Daoy (cell line): ENCODE measurements at places on chromosomes 4 and X. TPM values are rescaled to one million over a fixed set of nuclear protein-coding genes. Genes with fewer than 3 reads are reported as not detected.

GRCh38 chr4:116501954-116502353, 583.4 kb downstream of the TRAM1L1 start:
- peak; percentile 20 for DNase-seq

DNA sequence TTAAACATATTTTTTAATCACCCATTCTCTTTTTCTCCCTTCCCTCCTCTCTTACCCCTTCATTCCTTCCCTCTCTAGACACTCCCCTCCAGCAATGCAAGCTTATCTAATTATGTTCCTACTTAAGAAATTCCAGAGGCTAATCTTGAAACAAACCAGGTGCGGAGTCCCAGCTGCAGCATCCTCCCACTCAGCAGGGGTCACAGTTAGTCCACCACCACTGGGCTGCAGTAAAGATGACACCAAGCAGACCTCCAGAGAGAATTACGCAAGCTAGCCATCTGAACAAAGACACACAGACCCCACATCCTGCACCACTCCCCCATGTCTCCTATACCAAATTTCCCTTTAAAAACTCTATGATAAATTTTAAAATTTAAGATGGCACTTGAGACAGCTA, 13.9 kb upstream of the SEC24B start:
- no peak for DNase-seq

- DNase-seq = peak; percentile 17
These were observed 8.7 kb upstream of the ITGB1BP2 start for GRCh38 chrX:71292669-71293365.

GRCh38 chrX:115565888-115566287, 4.9 kb downstream of the PLS3 start:
- DNase-seq = no peak

- DNase-seq = no peak
These were observed 84.5 kb upstream of the SPRY1 start for GRCh38 chr4:123312116-123312515.

The CSN3 gene
- total RNA-seq = not detected in 2 replicates

DNA sequence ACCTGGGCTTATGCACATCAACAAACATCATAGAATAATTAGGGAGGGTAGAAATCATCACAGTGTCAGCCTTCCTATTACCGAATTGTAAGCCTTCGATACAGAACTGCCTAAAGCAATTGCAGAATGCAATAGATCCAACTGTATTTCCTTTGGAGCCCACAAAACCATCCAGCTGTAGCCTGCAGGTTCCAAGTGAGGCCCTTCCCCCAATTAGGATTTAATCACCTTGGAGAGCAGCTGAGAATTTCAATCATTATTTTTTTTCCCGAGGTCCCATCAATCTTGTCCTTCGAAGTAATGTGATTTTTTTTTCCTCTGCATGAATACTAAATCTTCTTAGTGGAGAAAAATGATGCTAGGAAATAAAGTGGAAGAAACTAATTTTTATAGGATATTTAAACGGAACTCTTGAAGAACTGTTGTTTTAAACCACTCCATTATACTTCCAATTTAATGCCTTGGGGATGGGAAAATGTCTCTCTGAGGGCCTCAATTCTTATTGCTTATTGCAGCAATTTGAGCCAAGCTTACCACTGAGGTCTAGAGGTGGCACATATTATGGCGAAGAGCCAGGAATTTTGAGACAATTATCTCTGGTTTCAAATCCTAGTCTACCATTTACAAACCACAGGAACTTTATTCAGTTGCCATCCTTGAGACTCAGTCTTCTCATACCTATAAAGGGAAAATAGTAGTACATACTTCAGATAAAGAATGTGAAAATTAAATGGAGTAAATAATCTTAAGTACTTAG, 953.4 kb upstream of the IGFBP7 start:
- no peak for DNase-seq

The EDNRA gene
- total RNA-seq = 0.11 TPM in 1 of 2 replicates, not detected in the other

- no peak for DNase-seq
These were observed 14.2 kb downstream of the C4orf33 start for GRCh38 chr4:129109965-129110824.

DNA sequence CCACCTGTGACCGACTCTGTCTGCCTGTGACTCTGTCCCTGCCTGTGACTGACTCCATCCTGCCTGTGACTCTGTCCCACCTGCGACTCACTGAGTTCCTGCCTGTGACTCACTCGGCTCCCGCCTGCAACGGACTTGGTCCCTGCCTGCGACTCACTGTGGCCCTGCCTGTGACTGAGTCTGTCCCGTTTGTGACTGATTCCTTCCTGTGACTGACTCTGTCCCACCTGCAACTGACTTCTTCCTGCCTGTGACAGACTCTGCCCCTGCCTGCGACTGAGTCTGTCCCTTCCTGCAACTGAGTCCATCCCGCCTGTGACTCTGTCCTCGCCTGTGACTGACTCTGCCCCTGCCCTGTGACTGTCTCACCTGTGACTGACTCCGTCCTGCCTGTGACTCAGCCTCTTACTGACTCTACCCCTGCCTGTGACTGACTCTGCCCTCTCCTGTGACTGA, 9.6 kb upstream of the UVSSA start:
- no peak for DNase-seq

DNA sequence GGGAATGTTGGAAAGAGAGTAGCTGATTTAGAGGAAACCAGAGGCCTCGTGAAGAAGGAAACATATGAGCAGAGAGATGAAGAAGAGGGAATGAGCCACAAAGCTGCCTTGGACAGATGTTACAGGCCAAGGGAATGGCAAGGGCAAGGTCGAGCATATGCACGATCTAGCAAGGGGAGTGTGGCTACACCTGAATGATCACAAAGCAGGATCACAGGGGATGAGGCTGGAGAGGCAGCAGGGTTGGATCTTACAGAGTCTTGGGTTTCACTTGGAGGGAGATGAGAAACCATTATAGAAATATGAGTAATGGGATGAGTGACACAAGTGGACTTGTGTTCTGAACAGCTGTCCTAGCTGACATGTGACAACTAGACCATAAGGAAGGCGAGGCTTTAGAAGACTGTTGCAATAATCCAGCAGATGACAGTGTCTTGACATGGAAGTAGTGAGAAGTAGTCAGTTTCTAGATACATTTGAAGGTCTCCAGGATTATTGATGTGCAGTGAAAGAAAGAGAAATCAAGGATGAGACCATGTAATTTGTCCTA, 58.7 kb downstream of the RASGEF1B start:
- no peak for DNase-seq

DNA sequence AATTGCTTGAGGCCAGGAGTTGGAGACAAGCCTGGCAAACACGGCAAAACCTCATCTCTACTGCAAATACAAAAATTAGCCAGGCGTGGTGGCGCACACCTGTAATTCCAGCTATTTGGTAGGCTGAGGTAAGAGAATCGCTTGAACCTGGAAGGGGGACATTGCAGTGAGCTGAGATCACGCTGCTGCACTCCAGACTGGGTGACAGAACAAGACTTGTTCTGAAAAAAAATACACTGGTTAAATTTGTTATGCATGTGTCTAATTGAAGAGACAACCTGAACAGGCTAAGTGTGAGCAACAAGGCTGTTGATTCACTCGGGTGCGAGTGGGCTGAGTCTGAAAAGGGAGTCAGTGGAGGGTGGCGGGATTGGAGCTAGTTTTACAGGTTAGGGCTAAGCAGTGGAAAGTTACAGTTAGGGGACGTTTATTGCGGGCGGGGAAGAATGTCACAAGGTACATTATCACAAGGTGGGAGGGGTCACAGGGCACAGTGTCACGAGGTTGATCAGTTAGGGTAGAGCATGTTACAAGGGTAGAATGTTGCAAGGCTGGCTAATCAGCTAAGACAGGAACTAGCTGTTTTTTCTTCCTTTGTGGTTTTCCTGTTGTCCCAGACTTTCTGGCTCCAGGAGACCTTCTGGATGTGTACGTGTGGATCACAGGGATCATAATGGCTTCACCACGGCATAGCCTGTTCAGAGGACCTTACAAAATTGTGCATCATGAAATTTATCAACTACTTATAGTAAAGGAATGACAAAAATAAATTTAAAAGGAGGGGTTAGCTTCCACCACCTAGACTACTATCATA, 115.8 kb downstream of the NAA11 start:
- peak; percentile 31 for DNase-seq

The LPAR4 gene
- not detected in 2 replicates for total RNA-seq

The WDR17 gene
- total RNA-seq = 4.2 and 6.6 TPM in 2 replicates

DNA sequence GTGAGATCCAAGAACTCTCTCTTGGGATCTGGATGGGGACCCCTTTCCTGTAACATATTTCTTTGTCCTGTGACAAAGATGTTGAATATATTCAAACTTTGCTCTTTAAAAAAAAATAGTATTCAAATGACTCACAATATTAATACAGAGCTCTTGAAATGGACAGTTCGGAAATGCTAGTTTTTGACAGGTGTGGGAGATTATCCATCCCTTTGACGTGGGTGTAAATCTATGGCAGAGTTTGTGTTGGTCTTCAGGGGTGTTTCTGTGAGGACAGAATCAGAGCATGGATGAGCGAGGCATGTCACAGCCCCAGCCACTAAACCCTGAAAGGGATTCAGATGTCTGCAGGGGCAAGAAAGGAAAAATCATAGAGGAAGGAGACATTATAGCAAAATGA, 25.8 kb downstream of the TENM3 start:
- DNase-seq = no peak

DNA sequence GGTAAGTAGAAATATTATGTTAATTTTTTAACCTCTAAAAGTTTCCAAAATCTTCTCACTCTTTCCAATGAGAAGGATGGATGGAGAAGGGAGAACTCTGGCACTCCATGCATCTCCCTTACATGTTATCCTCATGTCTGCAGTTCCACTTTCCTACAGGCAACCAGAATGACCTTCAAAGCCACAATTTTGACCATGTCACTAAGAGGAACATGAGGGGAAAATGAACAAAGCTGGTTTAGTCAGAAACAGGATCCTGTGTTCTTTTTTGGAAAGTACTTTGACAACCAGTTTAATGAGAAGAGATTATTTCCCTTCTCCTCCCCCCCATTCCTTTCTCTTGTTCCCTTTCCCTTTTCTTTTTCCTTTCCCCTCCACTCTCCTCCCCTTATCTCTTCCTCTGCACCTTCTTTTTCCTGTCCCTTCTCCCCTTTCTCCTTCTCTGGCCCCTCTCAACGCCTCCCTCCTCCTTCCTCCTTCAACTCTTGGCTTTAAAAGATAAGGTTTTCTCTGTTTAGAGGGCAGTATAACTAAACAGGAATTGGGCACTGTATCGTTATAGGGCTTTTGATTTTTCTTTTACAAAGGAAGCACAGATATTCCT, 42.5 kb downstream of the DTHD1 start:
- DNase-seq = no peak
